Hematopoietic multipotent progenitor cell treated with erythropoietin and hydrocortisone succinate and interleukin-3 and kit ligand, for 8 days (in vitro differentiated cells): ENCODE measurements at places on chromosomes 2 and 18.

DNA sequence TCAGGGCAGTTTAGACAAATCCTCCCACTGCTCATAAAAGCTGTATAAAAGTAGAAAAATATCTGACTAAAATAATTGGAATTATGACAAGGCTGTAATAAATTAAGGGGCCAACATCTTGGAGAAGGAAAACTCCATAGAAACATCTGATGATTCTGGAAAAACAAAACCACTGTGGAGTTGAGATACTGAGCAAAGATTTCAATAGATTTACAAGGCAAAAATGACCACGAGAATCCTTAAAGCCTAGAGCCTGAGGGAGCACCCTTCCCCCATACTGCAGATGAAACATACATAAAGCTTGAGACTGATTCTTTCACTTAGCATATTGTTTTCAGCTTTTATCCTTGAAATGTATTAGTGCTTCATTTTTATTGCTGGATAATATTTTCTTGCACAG lies 286.4 kb upstream of the MMADHC start:
- no peak for DNase-seq

DNA sequence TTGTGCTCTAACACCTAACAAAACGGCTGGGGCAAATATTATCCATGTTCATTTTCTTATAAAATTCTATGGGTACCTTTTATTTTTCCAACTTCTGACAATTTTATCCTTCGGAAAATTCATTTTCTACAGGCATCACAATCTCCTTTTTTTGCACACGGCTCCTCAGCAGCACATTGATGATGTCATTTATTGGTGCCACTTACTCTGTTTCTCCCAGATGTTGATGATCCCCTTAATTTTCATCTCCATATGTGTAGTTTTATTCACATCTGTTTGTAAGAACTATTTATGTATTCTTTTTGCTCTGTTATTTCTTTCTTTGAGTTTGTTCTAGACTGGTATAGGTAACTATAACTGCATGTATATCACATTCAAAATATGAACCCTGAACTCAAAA lies 1660.8 kb upstream of the DDX18 start:
- DNase-seq: no peak

GRCh38 chr18:8717011-8717770 lies 11.8 kb downstream of the MTCL1 start:
- no peak for DNase-seq

- DNase-seq: peak; percentile 1
These were observed 146.7 kb upstream of the L3MBTL4 start for GRCh38 chr18:6561420-6561861.

DNA sequence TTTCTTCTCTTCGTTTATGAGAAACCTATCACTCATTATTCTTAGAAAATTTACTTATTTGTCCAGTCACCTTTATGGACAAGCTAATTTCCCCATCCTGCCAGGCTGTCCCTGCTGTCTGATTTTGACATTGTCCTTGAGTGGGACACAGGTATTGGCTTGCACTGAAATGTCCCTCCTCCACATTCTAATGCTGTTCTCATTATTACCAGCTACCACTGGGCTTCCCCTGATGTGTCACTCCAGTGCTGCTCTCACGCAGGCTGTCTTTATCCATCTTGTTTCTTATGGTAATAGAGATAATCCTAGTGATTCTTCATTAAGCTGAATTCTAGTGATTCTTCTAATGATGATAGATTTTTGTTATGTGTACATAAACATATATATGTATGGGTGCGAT lies 48.1 kb upstream of the RBMS1 start:
- no peak for DNase-seq

DNA sequence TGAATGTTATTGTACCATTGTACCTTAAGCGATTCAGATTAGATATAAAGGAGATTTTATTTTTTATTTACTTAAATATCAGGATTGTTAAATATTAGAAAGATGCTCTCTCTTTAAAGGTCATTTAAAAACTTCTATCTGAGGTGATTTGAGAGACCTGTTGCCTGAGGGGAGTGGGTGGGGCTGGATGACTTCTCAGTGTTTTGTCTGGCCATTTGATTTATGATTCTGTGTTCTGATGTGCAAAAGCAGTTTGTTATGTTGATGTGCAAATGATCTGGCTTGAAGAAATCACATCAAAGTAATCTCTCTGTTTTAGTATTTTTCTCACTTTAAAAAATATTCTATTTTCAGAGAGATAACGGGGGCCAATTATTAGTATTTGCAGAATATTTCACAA lies 370.8 kb downstream of the NUP35 start:
- DNase-seq: no peak

DNA sequence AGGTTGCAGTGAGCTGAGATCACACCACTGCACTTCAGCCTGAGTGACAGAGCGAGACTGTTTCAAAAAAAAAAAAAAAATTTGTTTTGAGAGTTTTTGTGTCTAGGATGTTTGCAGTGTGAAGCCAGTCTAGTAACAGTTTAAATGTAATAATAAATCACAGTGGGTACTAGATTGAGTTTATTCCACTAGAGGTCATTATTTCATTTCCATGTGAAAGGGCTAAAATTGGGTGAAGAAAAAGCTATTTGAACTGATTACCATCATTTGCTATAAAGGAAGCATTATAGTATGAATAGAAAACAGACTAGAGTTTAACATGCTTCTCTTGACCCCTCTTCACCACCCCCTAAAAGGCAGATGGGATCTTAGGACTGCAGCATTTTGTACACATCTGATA lies 20.3 kb downstream of the SNRPD1 start:
- peak; percentile 36 for DNase-seq

DNA sequence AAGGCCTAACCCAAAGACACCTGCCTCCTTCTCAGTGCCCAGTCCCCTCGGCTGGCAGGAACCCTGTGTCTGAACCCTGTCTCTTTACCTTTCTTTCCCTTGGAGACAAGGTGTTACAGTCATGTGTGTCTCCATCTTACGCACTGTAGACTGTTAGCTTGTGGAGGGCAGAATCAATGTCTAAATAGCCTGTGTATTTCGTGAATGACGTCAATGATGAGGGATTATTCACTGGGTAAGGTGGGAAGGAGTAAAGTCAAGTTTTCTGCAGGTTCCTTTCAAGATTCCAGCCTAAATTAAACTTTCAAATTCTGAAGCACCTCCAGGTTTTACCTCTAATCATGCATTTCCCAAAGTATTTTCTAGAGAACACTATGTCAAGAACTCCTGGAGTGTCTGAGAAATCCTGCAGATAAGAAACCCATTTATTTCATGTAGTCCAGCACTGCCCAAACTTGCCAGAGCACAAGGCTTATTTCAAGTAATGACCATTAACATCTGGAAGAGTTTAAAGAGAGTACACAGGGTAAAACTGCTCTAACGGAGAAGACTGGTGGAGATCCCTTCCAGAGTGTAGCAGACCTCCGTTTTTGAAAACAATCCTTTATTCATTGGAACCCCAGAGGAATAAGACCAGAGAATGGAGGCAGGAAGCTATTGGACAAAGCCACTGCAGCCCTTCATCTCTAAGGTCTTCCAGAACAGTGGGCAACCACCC lies 72.8 kb downstream of the KCNF1 start:
- DNase-seq: no peak

DNA sequence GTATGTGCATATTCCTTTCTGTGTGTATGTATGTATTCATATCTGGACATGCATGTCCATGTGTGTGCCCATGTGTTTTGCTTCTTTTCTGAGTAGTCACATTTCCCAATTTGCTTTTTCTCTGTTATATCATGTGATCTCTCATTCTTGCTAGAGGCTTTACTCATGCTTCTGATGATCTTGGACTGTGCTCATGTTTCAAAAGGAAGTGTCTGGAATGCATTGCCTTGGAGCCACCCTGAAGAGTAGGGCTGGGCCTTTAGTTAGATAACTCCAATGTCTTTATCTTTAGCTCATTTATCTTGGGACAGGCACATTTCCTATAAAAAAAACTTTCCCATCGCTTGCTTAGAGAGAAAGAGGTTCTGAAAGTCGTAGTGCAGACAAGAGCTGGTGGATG lies 859.2 kb downstream of the CNTNAP5 start:
- no peak for DNase-seq

DNA sequence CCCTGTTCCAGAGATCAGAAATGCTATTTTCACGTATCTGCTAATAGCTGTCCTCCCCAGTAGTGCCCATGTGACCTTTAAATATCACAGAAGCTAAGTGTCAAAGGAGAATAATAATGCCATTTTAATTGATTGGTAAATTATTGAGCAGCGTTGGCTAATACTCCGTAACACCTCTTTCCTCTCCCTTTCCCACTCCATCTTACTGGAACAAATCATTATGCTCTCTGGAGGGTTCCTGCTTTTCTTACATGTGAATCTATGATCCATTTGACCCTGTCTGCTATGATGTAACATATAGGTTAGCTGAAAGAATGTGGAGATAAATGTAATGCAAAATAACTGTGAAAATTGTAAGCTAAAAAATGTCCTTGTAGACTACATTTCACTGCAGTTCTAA lies 383.6 kb upstream of the GYPC start:
- no peak for DNase-seq

GRCh38 chr2:152716805-152717227 lies 445 bp downstream of the PRPF40A start:
- DNase-seq: peak; percentile 70

DNA sequence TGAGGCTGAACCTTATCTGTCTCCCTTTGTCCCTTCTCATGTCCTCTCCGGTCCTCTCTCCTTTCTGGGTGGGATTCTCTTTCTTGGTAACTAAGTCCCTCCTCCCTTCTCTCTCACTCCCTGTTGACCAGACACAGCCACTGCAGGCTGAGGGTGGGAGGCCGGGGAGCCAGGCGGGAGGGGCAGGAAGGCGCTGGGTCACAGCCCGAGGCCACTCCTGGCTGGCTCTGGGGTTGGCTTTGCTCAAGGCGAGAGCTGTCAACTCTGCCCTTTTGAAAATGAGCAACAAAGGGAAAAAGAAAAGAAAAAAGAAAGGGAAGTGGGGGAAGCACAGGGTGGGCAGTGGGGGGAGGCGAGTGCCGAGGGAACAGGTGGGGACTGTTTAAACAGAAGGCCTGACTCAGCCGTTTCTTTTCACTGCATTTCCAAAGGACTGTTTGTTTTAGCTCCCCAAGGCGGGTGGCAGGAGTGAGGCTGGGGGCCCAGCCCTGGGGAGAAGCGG lies 70.5 kb upstream of the IGFBP5 start:
- peak; percentile 76 for DNase-seq

DNA sequence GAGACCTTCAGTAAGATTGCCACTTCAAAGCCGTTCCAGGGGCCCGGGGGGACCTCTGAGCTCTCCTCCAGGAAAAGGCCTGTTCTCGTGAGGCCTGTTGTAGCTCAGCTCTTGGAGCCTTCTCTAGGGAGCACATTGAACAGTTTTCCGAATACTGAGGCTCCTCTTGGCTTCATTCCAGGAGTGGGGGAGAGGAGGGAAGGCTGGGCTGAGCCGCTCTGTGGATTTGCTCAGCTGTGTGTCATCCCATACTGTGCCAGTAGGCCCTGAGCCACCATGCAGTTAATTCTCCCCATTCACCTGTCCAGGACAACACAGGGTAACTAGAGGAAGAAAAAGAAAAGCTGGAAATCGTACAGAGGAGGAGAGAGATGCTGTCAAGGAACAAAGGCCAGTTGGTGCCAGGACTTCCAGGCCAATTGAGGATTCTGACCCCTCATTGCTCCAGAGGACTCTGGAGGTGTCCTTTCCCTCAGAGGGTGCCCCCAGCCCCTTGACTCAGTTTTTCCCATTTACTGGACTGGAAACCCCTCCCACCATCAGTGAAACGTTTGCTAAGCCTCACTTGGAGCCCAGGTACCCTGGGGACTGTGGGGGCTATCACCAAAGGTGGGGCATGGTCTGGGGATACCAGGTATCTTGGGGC lies 41.4 kb downstream of the HS1BP3 start:
- DNase-seq: no peak

DNA sequence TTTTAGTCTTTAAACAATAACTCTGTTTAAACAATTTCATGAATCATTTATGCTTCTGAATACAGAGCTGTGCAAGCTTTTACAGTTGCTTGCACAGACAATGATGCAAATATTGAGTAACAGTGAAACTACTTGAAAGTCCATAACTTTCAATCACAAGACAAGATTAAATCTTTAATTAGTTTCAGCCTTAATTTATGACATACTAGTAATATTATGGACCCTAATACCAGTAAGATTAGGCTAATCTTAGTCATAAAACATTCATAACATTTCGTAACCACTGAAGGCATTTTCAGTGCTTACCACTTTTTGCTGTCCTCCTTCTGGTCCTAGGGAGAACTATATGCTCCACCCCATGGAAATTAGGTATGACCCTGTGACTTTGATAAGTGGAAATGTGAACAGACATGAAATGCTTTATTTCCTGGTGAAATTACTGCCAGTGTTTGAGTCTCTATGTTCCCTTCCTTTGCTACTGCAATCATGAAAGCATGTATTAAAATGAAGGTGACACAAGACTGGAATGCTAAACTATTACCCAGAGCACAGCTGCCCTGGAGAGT lies 1.8 kb upstream of the COBLL1 start:
- DNase-seq: no peak

DNA sequence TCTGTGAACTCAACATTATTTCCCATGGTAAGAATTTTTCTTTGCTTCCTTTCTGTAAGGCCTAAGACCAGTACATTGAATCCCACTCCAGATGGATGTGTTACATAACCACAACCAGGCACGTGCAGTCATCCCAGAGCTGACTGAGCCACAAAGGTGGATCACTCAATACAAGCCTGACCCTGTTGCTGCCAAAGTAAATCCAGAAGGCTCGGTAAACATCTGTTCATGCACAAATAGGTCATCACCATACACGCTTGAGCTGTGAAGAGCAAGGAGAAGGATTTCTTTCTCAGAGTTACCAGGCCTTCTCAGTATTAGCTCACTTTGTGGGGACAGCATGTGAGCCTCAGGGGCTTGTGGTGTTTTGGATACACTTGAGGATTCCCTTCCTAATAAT lies 791.4 kb upstream of the FANCL start:
- DNase-seq: no peak

DNA sequence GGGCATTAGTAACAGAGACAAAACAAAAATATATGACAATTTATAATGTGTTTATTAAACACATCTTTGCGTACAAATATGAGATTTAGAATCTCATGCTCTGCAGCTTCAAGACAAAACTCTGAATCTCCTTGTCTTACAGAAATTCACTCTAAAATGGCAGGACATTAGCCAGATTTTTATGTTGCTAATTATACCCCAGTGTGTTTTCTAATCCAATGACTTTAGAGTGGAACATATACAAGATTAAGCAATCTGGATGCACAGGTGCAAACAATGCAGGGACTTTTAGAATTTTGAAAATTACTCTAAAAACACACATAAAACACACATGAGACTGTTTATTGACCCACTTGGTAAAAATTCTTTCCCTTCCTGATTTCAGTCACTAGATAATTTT lies 85.9 kb downstream of the CALCRL start:
- no peak for DNase-seq

DNA sequence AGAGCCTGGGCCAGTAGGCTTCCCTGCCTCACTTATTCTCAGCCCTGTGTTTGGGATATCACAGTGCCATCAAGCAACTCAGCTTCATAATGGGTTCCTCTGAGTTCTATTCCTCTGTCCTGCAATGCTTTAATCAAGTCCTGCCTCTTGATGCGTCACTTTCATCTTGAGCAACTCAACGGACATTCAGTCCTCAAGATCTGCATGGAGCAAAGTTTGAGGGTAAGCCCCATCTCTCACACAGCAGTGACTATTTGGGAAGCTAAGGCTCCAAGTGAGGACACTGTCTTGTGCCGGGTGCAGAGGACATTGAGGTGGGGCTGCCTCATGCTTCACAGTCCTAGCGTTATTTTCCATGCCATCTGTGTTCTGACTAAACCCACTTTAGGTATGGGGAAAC lies 50.9 kb upstream of the PLB1 start:
- no peak for DNase-seq
